HFFc6 (cell line): ENCODE measurements at places on chromosomes 16 and 17. TPM values are rescaled to one million over a fixed set of nuclear protein-coding genes. Genes with fewer than 3 reads are reported as not detected.

Gene ABHD15
- 7.7 to 8.5 TPM (median 8.4 TPM) in 3 replicates for total RNA-seq

Gene FOXC2
- 5.9 to 8.0 TPM (median 7.7 TPM) in 3 replicates for total RNA-seq

Gene MYO15A
- total RNA-seq = 0.12 to 0.15 TPM in 2 of 3 replicates, not detected in the other

Gene METTL23
- total RNA-seq = 27.8 to 31.7 TPM (median 30.1 TPM) in 3 replicates

Gene EPX
- not detected in 2 replicates for total RNA-seq

Gene USP36
- 50.3 to 53.5 TPM (median 50.9 TPM) in 3 replicates for total RNA-seq

Gene ZNF385C
- not detected in 3 replicates for total RNA-seq

Gene AANAT
- not detected in 3 replicates for total RNA-seq

- no peak for DNase-seq
Measured at GRCh38 chr16:87740909-87741424, 24.8 kb downstream of the KLHDC4 start.

- DNase-seq = no peak
Measured at GRCh38 chr16:75229172-75230031, 10.6 kb downstream of the CTRB1 start.

DNA sequence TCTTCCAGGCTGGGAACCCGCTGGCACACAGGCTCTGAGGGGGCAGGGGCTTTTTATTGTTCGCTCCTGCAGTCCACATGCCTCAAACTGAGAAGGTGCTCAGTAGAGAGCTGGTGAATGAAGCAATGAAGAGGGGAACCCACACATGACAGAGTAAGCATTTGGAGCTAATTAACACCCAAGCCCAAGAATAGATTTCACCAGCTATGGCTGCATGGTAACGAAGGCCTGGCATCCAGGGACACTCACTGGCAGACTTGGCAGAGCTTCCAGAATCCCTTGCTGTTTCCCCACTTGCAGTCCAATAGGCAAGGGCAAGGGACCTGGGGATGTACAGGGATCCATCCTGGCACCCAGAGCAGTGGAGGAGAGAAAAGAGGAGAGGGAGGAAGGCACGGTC is 12.2 kb downstream of the FLOT2 start:
- no peak for DNase-seq

- DNase-seq = no peak
Measured at GRCh38 chr16:58519707-58520106, 4.4 kb downstream of the SETD6 start.

GRCh38 chr17:9361188-9361955 is 214.2 kb downstream of the STX8 start:
- peak; percentile 66 for DNase-seq

DNA sequence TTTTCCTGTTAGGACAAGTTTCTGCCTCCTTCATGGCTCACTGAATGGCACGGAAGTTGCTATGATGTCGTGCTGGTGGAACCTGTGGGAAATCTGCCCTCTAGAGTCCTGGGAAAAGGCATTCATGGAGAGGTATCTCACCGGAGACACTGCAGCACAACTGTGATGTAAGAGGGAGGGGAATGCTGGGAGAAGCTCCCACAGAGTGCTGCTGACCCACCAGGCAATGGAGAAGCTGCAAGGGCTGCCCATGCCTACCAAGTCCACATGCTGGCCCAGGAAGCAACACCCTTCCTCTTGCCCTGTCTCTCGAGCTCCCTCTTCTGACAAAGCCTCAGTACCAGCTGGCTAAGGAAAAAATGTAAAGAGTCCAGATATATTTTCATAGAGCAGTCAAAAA is 45.2 kb upstream of the SLC5A11 start:
- peak; percentile 9 for DNase-seq

DNA sequence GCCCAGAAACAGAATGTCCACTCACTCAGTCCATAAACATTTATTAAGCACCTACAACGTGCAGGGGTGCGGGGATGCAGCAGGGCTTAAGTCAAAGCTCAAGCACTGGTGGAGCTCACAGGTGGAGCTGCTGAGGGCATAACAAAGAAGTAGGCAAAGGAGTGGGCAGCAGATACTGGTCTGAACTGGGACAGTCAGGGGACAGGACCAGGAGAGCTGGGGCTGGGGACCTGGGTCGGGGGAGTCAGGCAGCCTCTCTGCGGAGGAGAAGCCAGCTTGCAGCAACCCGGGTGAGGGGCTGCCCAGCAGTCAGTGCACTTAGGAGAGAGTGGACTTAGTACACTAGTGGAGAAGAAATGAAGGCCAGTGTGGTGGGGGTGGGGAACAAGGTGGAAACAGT is 10.0 kb upstream of the TNFRSF13B start:
- DNase-seq = no peak

DNA sequence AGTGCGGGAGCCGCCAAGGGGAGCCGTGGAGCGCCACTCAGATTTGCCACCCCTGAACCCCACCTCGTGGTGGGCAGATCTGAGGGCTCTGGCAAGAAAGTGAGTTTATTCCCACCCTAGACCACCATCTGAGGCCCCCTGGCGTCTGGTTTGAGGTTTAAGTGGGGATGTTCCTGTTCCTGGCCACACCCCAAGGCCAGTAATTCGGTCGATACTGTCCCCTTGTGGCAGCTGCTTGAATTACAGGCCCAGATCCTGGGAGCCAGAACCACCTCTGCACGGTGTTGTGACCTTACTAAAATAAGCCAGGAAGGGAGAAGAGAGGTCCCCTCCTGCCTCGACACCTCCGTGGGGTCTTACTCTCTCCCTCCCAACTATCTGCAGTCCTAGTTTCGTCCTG is 3.3 kb upstream of the LAT start:
- no peak for DNase-seq

- DNase-seq = no peak
Measured at GRCh38 chr17:64083563-64084085, 46.3 kb downstream of the ERN1 start.

DNA sequence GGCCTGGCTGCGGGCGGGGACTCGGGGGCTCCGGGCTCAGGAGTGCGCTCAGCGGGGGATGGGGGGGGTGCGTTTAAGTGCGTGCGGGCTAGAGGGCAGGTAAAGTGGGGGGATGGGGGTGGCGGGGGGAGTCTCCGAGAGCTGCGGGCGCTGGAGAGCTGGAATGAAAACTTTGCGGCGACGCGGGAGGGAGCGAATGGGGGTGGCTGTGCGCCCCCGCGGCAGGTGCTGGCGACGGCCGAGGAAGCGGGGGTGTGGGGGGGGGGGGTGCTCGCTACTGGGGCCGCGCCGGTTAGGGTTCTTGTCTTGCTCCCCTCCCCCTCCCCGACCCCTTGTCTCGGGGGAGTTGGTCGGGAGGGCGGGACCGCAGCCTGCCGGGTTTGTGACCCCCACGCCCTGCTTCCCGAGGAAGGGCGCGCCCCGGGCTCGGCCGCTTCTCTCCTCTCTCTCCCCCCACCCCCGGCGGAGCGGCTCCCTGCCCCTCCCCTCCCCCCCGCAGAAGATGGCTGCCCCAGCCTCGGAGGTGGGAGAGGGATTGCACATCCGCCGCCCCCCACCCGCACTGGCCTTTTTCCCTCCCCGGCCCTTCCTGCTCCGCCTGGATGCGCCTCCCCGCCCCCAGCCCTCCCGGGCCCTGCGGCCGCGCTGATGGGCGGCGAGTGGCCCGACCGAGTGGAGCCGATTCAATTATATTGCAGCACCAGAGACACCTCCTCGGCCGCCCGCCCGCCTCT is 649 bp downstream of the GSE1 start:
- peak; percentile 24 for DNase-seq

DNA sequence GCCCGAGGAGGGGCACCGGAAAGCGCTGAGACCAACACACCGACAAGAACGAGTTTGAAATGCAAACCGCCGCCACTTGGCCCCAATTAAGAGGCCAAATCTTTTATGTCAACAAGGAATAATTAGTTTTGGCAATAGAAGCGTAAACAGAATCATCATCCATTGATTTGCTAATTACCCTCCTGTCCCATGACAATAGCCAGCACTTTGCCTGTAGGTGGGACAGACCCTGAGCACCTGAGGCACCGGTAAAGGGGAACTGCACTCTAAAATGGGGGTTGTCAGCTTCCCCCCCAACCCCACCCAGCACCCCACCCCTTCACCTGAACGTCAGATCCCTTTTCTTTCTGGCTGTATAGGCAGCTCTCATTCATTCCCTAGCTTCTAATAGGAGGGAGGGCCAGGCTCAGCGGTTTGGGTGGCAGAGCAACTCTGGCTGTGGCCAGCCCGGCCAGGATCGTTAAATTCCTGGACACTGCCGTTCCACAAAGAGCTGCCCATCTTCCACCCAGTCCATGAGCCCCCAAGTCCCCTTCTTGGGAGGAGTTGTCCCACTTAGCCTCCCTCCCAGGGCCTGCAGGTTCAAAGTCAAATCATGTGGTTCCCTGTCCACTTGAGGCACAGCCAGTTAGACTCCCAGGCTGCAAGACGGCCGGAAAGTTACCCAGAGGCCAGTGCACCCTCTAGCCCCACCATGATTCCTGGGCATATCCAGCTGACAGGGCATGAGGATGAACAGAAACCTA is 45.8 kb downstream of the WNT3 start:
- no peak for DNase-seq

DNA sequence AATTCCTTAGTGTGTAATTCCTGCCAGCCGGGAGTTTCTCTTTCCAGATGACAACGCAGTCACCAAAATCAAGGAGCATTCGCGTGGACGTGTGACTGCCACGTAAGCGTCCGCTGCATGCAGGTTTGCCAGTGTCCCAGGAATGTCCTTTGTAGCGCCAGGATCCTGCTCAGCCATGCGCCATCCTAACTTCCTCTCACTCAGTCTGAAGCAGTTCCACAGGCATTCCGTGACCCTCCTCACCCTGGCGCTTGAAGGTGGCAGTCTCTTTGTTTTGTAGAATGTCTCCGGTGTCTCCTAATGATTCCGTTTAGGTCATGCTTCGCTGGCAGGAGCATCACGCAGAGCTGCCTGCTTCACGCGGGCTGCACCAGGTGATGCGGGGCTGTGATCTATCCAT is 88.6 kb downstream of the RPTOR start:
- DNase-seq = no peak

GRCh38 chr17:59752922-59753321 is 45.5 kb downstream of the VMP1 start:
- no peak for DNase-seq

- DNase-seq = no peak
Measured at GRCh38 chr16:63416712-63417111, 1380.5 kb upstream of the CDH8 start.
